NCI-H1436 treated with DMSO at 0.1 percent for 48 hours (cell line): ENCODE measurements at places on chromosomes 12 and 14.

- no peak for DNase-seq
These were observed 23.8 kb downstream of the BAZ1A start for GRCh38 chr14:34851395-34851794.

DNA sequence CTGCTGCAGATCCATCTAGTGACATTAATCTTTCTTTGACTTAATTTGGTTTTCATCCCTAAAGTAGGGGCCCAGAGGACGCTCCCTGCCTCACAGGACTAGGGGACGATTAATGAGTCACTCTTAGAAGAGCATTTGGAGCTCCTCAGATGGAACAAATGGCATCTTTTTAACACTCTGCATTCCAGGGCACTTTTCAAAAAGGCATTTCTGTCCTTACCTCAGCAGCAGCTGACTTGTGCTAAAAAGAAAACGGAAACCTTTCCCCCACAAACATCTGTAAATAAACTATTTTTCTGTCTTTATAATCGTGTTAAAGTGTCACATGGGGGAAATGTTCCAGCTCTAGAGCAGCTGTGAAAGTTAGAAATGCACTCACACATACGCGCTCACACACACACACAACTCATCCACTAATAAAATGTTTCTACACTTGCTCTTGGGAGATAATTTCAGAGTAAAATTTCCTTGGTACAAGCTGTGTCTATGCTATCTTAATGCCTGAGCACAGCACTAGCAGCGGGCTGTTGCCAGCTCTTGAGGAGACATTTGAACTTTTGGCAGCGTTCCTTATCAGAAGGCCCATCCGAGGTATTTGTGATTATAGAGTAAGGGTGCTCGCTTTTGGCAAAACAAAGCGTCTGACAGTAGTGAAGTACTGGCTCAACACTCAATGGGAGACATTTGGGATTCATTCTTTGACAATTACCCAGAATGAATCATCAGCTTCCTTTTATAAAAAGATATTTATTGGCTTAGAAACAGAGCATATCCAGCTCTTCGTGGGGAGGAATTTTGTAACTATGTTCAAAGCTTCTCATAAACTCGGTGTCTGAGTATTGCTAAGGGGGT lies 141.3 kb downstream of the PLXNC1 start:
- no peak for DNase-seq

GRCh38 chr14:64689289-64689688 lies 14.9 kb upstream of the PLEKHG3 start:
- DNase-seq: no peak

DNA sequence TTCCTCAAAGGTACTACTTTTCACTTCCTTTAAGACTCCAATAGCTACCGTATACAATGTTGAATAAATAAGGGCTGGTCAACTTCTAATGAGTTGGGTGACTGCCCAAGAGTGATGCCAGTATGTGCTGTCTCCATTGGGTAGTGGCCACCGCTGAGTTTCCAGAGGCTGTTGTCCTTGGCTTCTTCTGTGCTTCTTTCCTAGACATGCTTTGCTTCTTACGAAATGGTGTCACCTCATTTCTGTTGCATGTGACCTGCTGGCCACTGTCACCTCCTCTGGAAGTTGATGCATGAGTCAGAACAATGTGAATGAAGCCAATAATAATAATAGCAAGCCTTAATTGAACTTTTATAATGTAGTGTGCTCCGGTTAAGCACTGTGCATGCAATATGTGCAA lies 7.5 kb upstream of the NID2 start:
- no peak for DNase-seq

- DNase-seq: no peak
These were observed 243.8 kb upstream of the NPAS3 start for GRCh38 chr14:32694795-32695449.

DNA sequence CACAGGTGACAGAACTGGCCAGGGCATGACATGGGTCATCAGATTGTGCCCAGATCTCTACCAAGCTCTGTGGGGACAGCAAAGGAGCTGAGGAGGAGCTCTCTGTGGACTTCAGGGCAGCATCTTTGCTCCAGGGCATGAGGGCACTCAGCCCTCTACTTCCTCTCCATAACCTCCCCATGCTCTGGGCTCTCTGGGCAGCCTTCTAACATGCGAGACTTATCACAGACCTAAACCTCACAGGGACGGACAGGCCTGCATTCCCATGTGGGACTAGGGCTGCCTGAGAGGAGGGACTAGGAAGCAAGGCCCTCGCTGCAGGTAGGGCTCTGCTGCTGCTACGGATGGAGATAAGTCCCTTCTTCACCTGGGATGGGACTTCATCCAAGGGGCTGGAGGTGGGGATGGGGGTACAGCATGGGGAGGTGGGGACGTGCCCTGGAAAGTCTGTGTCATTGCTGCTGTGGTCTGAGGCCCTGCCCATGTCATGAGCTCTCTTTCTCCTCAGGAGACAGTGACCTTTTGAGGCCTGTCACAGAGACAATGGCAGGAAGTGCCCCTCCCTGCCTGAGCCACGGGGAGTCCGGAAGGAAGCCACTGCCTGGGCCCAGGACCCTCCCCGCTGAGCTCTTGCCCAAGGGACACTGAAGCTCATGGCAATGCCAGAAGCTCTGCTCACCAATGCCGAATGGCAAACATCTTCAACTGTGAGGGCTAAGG lies 44.1 kb downstream of the PITPNM2 start:
- no peak for DNase-seq

DNA sequence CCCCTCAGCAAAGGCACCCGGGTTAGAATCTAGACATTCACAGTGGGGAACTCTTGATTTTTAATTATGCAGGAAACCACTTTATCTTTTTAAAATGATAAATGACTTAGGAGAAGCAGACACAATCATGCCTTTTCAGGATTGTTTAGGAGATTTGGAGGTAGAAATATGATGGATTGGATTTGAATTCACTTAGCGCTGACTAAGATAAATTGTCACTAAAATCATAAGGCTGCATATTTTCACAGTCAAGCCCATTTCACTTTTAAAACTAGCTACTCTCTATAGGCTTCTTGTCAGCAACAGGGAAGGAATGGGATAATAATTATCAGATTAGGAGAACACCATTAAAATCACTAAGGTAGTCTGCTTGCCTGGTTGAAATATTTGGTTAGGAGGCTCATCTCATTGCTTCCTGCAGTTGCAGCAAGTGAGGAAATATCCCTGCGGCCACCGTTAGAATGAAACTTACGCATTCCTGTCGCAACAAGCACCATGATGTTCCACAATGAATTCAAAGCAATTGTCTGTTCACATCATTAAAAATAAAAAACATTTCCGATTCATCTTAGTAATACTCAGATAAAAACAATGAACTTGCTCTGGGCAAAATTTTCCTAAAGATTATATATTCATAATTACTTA lies 31.9 kb downstream of the DACT1 start:
- no peak for DNase-seq

- no peak for DNase-seq
These were observed 22.3 kb downstream of the FBLN5 start for GRCh38 chr14:91925001-91925726.

- DNase-seq: no peak
These were observed 64.2 kb downstream of the DIO3 start for GRCh38 chr14:101625336-101626097.

DNA sequence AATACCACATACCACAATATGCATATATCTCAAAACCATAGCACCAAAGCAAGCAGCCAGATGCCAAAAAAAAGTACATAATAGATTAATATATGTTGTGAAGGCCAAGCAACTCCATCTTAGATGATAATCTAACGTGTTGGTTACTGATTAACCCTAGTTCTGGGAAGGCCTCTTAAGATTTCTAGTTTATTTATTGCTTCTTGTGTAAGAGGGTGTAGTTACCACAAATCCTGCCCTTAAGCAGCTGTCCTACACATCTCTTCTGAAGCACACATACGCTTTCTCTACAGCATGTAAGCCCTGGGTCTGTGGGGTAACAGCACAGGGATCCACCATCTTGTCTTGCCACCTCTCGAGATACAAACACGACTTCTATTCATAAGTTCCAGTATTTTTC lies 236.8 kb upstream of the AVPR1A start:
- no peak for DNase-seq

DNA sequence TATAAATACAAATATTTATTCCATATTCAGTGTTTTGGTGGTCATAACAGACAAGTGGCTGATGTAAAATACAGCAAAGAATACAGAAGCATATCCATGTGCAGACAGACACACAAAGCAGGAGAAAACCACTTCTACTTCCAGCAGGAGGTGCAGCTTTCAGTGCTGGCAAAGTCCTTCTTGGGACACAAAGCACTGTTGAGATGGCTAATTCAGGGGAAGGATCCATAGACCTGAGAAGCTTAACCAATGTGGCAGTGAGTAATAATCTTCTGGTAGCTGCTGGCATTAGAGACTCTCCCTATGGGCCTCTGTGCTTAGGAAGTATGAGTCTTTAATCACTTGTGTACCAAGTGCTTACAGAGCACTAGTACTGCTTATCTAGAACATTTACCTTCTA lies 26.8 kb downstream of the AMN1 start:
- DNase-seq: no peak

DNA sequence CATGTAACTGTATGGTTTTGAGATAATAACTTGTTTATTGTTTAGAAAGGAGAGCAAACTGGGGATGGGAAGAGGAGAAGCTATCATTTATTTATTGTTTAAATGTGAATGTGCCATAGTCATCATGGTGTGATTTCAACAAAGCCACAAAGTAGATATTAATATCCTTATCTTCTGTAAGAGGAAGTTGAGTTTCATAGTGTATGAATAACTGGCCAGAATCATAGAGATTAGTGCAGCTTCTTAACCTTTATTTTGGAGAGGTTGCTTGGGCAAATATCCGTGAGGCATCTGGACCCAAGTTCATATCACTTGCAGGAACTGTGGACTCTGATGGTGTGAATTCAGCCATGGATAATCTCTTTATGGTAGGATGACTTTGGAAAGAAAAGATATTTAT lies 26.8 kb upstream of the LYZ start:
- no peak for DNase-seq

GRCh38 chr14:50795142-50795541 lies 35.8 kb downstream of the NIN start:
- no peak for DNase-seq

GRCh38 chr14:79599239-79599638 lies 612.1 kb downstream of the DIO2 start:
- no peak for DNase-seq

DNA sequence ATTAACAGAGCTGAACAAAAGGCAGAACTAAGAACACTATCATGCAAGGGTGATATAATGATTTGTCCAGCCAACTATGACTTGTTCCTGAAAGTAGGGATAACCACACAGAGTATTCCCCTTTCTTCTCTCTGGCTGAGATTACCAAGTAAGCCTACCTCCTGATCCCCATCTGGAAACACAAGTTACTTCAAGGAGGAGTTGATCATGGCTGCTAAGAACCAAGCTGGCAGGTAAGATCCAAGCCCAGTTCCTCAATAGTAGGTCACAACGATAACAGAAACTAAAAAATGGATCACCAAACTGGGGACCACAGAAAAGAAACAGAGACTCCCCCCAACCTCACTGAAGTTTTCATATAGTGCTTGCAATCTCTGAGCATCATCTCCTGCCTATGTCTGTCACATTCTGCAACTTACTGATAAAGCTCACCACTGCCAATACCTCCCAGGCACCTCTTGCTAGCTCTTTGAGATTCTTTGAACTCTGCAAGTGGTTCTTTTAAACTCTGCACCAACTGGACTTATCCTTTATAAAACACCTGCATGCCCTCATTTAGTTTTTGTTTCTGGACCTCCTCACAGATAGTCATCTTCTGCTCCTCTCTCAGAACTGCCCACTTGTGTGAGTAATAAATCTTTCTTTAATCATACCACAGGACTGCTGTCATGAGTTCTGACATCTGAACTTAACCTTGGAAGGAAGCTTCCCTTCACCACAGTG lies 76.6 kb downstream of the LRP6 start:
- no peak for DNase-seq

- no peak for DNase-seq
These were observed 4.6 kb upstream of the OTUB2 start for GRCh38 chr14:94021416-94022157.

GRCh38 chr12:100737168-100737567 lies 57.4 kb upstream of the ANO4 start:
- no peak for DNase-seq

GRCh38 chr14:93729993-93730392 lies 58.3 kb downstream of the PRIMA1 start:
- DNase-seq: no peak

DNA sequence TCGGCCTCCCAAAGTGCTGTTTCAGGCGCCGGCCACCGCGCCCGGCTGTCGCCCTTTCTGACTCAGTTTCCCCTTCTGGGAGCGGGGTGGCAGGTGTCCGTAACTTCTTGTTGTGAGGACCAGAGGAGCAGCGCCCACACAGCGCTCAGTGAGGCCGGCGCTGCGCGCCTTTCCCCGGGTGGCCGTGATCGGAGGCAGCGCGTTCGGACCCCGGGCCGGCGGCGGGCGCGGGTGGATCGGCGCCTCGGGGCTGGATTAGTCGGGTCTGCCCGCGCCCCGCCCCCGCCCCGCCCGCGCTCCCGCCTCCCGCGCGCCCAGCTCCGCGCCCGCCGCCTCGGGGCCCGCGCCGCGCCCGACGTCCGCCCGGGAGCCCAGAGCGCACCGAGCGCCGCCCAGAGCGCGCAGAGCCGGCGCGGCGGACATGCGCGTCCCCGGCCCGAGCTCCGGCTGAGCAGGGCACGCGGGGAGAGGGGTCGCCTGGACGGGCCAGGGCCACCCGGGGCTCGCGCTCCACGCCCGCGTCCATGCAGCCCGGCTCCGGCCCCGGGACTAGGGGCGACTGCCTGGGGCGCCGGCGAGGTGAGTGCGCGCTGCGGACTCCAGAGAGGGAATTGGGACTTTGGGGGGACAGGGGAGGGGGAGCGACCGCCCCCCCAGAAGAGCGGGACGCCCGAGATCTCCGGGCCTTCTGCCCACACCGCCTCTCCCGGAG lies 50.6 kb downstream of the LRCOL1 start:
- no peak for DNase-seq

- no peak for DNase-seq
These were observed 29.3 kb upstream of the ZFP36L1 start for GRCh38 chr14:68822132-68822651.
